Type B pancreatic cell (in vitro differentiated cells): ENCODE measurements at places on chromosomes 7 and 10. TPM values are rescaled to one million over a fixed set of nuclear protein-coding genes. Genes with fewer than 3 reads are reported as not detected.
A peak's percentile ranks its signal among the peaks of the same experiment; 100 is the strongest.

Gene GRM3
- 0.46 and 0.79 TPM in 2 replicates for total RNA-seq

Gene CCL26
- 1.00 and 2.6 TPM in 2 replicates for total RNA-seq

Gene DPYSL4
- total RNA-seq, result 11.7 and 61.9 TPM in 2 replicates

- H3K4me3 ChIP-seq, result peak overlapping the region; percentile 100
- H3K4me1 ChIP-seq, result peaks cover 31% of the 10 kb centered on the region
- peaks cover 11% of the 10 kb centered on the region for H3K36me3 ChIP-seq
- H3K27ac ChIP-seq, result peak overlapping the region; percentile 98
Measured at GRCh38 chr10:97713826-97714400, 383 bp downstream of the MARVELD1 start.

DNA sequence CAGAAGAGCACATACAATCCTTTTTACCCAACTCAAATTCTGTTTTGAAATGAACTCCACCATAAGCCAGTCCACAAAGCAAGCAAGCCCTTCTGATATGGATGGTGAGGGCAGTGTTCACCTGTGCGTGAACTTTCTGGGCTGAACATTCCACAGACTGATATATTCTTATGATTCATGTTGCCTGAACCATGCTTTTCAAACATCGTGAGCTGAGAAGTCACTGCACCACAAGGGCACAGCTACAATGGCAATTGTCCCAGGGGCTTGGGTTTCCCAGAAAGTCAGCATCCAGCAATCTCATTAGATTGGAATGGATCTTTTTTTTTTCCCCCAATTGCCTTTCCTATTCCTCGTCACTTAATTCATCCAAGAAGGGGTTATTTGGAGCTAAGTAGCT is 86.9 kb upstream of the ZNF438 start:
- H3K4me3 ChIP-seq, result no peak overlapping the region
- H3K4me1 ChIP-seq, result peaks cover 4% of the 10 kb centered on the region
- H3K36me3 ChIP-seq, result no peaks in the 10 kb centered on the region
- H3K27ac ChIP-seq, result no peak overlapping the region
- no peaks in the 10 kb centered on the region for H3K27me3 ChIP-seq
- no peak for DNase-seq

DNA sequence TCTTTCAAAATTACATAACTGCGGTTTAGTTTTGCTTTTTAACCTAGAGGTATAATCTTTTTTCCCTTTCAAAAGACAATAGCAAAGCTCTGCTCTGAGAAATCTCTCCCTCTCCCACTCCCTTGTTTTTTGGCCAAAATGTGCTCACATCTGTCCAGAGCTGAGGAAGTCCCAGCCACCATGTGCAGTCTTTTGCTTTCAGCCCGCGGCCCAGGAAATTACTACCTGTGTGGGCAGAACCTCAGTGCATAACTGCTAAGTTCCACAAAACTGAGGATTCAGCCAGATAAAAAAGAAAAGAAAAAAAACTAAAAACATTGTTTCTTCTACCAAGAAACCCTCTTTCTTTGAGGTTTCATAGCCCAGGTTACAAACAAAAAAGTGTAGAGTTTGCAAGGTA is 115.0 kb upstream of the HGF start:
- H3K27ac ChIP-seq, result no peak overlapping the region
- no peaks in the 10 kb centered on the region for H3K27me3 ChIP-seq
- H3K4me1 ChIP-seq, result no peaks in the 10 kb centered on the region
- H3K4me3 ChIP-seq, result no peak overlapping the region
- no peak for DNase-seq
- H3K36me3 ChIP-seq, result no peaks in the 10 kb centered on the region
